ENCODE measurements at places on chromosomes 3 and 15. TPM values are rescaled to one million over a fixed set of nuclear protein-coding genes. Genes with fewer than 3 reads are reported as not detected.

GRCh38 chr15:75921732-75922703 is 18.3 kb downstream of the FBXO22 start:
- H3K36me3 ChIP-seq = peaks cover 24% of the 10 kb centered on the region
- H3K4me1 ChIP-seq = peaks cover 31% of the 10 kb centered on the region
- no peaks in the 10 kb centered on the region for H3K27me3 ChIP-seq
- peak overlapping the region; percentile 58 for H3K27ac ChIP-seq

COPB2 gene
- 47.9 TPM for polyA plus RNA-seq

DNA sequence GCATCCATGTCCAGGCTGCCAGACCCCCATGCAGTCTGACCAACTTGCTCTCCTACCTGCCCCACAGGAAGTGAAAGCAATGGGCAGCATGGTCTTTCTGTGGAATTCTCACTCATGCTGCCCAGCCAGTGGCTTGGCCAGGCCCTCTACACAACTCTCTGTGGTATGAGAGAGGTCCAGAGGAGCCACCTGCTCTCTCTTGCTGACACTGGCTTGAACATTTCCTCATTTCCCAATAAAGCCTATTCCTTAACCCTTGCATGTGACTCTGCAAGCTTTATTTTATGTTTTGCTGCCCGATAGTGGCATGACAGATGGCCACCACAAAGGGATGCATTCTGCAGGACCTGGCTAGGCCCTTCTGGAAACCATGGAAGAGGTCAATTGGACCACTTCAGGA is 53.8 kb downstream of the CCR1 start:
- no peak for DNase-seq
- peaks cover 8% of the 10 kb centered on the region for H3K4me1 ChIP-seq

CKMT1A gene
- polyA plus RNA-seq = not detected

GOLGA8S gene
- not detected for polyA plus RNA-seq

DNA sequence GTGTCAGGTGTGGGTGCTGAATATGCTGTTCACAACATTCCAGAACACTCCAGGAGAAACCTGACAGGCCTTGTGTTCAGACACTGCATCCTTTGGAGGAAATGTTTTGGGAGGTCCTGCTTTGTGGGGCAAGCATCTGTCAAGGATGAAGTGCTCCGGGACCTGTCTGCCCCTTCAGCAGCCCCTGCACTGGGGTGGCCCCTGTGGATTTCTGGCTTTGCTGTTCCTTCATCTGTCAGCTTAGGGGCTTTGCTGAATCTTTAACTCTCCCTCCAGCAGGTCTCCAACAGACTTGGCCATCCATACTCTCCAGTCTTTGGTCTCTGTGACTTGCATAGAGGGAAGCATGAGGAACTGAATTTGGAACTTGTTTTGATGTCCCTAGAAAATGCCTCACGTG is 3.1 kb downstream of the PRR23E start:
- no peaks in the 10 kb centered on the region for H3K4me1 ChIP-seq
- no peaks in the 10 kb centered on the region for H3K36me3 ChIP-seq
- H3K4me3 ChIP-seq = no peak overlapping the region
- DNase-seq = no peak
- peak overlapping the region; percentile 85 for H3K27ac ChIP-seq

DNA sequence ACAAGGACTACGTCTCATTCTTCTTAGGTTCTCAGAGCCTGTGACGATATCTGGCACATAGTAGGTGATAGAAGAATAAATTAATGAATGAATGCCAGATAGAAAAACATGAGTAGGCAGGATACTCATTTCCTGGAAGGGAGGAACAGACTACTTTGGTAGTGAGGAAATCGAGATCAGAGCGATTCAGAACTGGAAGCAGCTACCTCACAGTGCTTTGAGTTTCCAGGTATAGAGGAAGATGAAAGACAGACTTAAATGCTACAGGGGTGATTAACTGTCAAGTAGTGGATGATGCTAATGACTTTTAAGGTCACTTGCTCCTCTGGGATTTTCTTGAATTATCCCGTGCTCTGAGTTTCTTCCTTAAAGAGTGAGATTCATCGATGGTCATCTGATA is 951.5 kb upstream of the CFAP20DC start:
- no peak overlapping the region for H3K4me3 ChIP-seq
- no peaks in the 10 kb centered on the region for H3K27me3 ChIP-seq
- no peaks in the 10 kb centered on the region for H3K4me1 ChIP-seq
- H3K27ac ChIP-seq = no peak overlapping the region

DNA sequence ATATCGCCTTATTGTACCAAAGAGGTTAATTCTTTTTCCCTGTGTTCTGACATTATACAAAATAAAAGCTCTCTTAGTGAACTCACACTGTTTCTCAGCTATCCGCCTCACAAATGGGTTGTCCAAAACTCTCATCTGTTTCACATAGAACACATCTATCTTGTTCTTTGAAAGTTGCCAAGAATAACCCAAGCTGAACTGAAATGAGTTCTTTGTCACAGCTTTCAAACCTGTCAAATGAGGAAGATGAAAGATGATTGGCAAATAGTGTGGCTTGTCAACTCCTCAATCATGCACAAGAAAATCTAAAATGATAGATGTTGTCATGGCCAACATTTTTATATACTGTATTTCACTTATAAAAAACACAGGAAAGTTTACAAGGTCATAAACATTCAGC is 168.1 kb upstream of the OSTN start:
- no peaks in the 10 kb centered on the region for H3K36me3 ChIP-seq
- no peaks in the 10 kb centered on the region for H3K4me1 ChIP-seq
- H3K27ac ChIP-seq = no peak overlapping the region
- no peak for DNase-seq
- no peaks in the 10 kb centered on the region for H3K27me3 ChIP-seq

CYP19A1 gene
- not detected for polyA plus RNA-seq

DNA sequence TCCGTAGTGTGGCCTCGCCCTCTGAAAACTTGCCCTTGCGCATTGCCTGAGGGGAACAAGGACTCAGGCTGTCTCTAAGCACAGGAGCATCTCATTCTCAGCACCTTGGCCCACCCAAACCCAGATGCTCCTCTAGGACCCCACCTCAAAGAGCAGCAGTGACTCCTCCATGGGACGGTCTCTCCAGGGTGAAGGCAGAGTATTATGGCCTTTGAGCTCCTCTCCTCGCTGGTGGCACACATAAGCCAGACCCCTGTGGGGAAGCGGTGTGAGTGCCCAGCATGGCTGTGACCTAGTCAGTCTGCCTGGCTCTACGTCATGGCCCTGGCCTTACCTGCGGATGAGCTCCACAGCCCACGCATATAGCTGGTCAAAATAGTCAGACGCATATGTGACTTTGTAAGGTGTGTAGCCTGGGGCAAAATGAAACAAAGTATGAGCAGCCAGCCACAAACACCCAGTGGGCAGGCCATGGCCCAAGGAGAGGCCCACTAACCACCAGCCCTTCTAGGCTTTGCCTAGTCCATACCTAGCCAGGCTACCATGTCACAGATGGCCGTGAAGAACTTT is 4.4 kb downstream of the QARS1 start:
- H3K27me3 ChIP-seq = no peaks in the 10 kb centered on the region
- no peak overlapping the region for H3K4me3 ChIP-seq
- peaks cover 22% of the 10 kb centered on the region for H3K36me3 ChIP-seq
- peaks cover 29% of the 10 kb centered on the region for H3K4me1 ChIP-seq

ACAP2 gene
- 83.4 TPM for polyA plus RNA-seq

HOMER2 gene
- 9.3 TPM for polyA plus RNA-seq

DNA sequence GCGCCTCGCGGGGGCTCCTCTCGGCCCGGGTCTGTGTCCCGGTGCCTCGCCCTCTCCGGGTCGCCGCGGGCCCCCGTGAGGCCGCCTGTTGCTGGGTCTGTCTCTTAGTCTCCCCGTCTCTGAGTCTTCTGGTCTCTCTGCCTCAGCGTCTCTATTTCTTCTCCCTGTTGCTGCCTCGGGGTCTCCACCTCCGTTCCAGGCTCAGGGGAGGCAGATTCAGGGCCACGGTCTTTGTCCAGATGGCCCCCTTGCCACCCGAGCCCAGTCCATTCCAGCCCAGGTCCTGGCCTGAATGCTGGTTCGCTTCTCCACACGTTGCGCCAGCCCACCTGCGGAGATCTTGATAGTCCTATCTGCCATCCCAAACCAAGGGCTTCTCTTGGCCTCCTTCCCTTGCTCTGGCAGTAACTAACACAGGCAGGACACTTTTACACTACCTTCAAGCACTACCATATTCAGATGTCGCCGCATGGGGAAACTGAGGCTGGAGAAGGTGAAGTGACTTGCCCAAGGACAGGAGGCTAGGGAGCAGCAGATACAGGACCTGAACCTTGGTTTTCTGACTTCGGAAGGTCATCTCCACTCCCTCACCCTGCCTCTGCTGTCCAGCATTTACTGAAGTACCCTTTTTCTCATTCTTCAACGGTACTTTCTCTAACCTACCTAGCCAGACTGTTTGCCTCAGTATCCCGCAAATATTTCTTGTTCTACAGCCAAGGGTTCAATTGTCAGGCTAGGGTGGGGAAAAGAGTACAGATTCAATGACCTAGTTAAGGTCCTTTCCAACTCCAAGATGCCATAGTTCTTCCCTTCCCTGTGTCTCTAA is 616 bp upstream of the IGDCC4 start:
- H3K4me3 ChIP-seq = peak overlapping the region; percentile 66
- peaks cover 29% of the 10 kb centered on the region for H3K36me3 ChIP-seq
- peaks cover 23% of the 10 kb centered on the region for H3K4me1 ChIP-seq
- DNase-seq = no peak
- H3K27ac ChIP-seq = no peak overlapping the region
- peaks cover 53% of the 10 kb centered on the region for H3K27me3 ChIP-seq

GRCh38 chr3:54955941-54956340 is 28.1 kb upstream of the LRTM1 start:
- no peak for DNase-seq
- no peaks in the 10 kb centered on the region for H3K4me1 ChIP-seq
- no peaks in the 10 kb centered on the region for H3K27me3 ChIP-seq
- no peak overlapping the region for H3K4me3 ChIP-seq
- no peak overlapping the region for H3K27ac ChIP-seq

DNA sequence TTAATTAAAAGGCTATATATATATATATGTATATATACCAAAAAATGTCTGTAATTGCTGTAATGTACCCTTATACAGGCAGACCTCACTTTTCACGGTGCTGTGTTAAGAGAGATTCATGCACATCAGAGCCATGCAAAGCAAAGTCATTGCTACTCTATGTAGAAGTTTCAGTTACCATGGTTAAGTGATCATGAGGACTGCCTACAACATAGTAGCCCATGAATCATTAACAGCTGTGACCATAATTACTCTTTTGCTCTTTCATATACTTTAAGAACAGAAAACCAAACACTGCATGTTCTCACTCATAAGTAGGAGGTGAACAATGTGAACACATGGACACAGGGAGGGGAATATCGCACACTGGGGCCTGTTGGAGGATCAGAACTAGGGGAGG is 225.3 kb upstream of the EPHA3 start:
- no peaks in the 10 kb centered on the region for H3K4me1 ChIP-seq
- no peaks in the 10 kb centered on the region for H3K27me3 ChIP-seq
- H3K27ac ChIP-seq = no peak overlapping the region
- no peak for DNase-seq

DNA sequence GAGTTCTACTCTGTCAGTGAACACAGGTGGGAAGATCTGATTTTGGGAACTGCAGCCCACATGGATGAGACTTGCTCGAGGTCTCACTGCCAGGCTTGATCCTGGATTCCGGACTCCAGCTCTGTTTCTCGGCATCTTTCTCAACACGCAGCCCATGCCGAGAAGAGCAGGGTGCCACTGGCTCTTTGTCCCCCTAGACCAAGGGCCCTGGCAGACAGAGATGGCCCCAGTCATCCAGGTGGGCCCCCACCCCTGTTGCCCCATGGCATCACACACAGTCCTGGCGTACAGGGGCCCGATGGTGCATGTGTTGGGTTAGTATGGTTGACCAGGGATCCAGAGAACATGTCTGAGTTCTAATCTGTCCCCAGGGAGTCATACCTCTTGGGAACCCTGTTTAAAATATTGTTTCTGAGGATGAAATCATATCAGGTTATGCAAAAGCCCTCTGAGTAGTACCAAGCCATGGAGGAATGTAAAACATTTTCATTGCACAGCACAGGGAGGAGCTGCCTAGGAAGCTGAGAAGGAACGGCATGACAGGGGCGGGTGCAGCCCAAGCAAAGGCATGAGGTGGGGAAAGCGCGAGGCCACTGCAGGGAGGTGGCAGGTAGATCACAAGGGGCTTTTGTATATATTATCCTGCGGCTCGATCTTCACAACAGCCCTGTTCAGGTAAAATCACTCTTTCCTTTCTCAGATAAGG is 320.6 kb downstream of the UACA start:
- H3K27ac ChIP-seq = no peak overlapping the region
- H3K27me3 ChIP-seq = peaks cover 50% of the 10 kb centered on the region
- H3K4me1 ChIP-seq = peaks cover 42% of the 10 kb centered on the region
- DNase-seq = no peak
- H3K4me3 ChIP-seq = no peak overlapping the region

ALS2CL gene
- not detected for polyA plus RNA-seq

- H3K36me3 ChIP-seq = no peaks in the 10 kb centered on the region
- no peak overlapping the region for H3K27ac ChIP-seq
- peaks cover 8% of the 10 kb centered on the region for H3K27me3 ChIP-seq
- no peak overlapping the region for H3K4me3 ChIP-seq
Measured at GRCh38 chr3:33940736-33941135, 142.3 kb downstream of the PDCD6IP start.

GRCh38 chr3:71104556-71104955 is 479.0 kb downstream of the FOXP1 start:
- peaks cover 23% of the 10 kb centered on the region for H3K36me3 ChIP-seq
- H3K4me3 ChIP-seq = no peak overlapping the region
- DNase-seq = no peak
- H3K27me3 ChIP-seq = no peaks in the 10 kb centered on the region

DNA sequence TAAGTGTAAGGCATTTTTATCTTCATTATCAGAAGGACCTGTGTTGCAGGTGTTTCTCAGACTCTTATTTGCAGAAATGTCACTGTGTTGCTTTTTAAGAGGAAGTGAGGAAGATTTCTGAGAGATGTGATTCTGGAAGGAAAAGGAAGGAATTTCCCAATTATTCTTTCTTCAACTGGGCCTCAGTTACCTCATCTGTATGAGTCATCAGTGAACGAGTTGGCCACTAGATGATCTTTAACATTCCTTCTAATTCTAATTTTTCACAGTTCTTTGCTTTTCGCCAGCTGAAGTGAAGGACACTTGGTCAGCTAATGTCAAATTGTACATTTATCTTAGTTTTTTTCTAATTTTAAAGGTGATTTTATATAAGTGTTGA is 28.9 kb downstream of the CLEC3B start:
- no peaks in the 10 kb centered on the region for H3K4me1 ChIP-seq
- no peak overlapping the region for H3K4me3 ChIP-seq
- H3K36me3 ChIP-seq = no peaks in the 10 kb centered on the region
- peaks cover 26% of the 10 kb centered on the region for H3K27me3 ChIP-seq
- no peak for DNase-seq

SEMA5B gene
- not detected for polyA plus RNA-seq

GRCh38 chr15:69954666-69955065 is 143.1 kb downstream of the TLE3 start:
- peaks cover 6% of the 10 kb centered on the region for H3K4me1 ChIP-seq
- H3K27me3 ChIP-seq = peaks cover 9% of the 10 kb centered on the region
- H3K4me3 ChIP-seq = no peak overlapping the region

GRCh38 chr3:25091934-25092333 is 336.1 kb upstream of the RARB start:
- H3K4me3 ChIP-seq = no peak overlapping the region
- H3K27ac ChIP-seq = no peak overlapping the region
- H3K4me1 ChIP-seq = no peaks in the 10 kb centered on the region
- H3K36me3 ChIP-seq = no peaks in the 10 kb centered on the region
- no peak for DNase-seq
- no peaks in the 10 kb centered on the region for H3K27me3 ChIP-seq
